NCI-H187 (cell line): ENCODE measurements at places on chromosomes 4 and X.

DNA sequence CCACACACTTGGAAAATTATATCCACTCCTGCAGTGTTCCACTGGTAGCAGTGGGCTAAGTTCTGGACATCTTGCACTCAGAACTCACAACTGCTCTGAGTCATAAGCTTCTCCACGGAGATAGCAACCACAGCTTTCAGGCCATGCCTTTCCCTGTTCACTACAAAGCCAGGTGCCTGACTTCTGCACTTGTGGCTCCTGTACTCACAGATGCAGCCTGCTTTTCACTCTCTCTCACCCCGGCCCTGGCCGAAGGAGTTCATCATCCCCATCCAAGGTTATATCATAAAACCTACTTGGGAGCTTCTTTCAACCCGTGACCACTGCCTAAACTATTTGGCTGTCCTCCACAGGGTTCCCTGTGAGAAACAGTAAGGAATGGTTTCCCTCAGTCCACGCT is 999.4 kb downstream of the GLUD2 start:
- no peak for DNase-seq

DNA sequence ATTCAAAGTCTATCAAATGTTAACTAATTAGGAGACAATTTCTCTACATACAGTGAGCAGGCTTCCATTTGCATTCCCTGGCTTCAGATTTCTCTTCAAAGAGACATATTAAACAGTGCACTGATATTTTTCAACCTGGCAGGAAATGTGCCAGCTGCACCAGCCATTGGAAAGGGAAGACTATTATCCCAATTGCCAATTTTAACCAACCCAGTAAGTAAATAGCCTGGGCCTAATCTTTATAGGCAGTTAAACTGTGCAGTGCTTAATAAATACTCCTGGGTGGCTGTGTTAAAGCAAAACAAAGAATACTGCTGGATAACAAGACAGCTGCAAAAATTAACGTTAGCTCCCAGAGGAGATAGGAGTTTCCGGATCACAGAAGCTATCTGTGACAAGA is 111.9 kb upstream of the GALNT7 start:
- DNase-seq, result no peak

- DNase-seq, result no peak
Observed at GRCh38 chr4:54971474-54971950, 153.9 kb downstream of the KDR start.

GRCh38 chr4:165783626-165784025 is 89.4 kb upstream of the TLL1 start:
- DNase-seq, result no peak

DNA sequence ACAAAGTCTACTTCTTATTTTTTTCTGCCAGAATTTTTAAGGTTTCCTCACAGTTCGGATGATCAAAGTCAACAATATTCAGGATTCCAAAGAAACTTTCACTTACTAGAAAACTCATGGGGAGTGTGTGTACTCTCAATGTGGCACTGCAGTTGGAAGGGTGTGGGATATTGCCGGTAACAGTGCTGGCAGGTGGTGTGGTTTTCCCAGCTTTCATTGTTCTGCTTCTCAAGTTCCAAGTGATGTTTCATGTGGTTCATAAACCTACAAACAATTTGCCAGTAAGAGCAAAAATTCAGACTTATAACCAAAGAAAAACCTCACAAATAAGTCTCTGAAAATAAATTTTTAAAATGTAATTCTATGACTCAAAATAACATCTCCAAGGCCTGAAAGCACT is 39.8 kb downstream of the ZNF280C start:
- DNase-seq, result no peak

GRCh38 chr4:137180349-137180748 is 351.9 kb downstream of the PCDH18 start:
- DNase-seq, result no peak

GRCh38 chrX:63186137-63186536 is 165.0 kb downstream of the SPIN4 start:
- DNase-seq, result no peak

- no peak for DNase-seq
Observed at GRCh38 chr4:42501624-42502401, 104.5 kb downstream of the SHISA3 start.

DNA sequence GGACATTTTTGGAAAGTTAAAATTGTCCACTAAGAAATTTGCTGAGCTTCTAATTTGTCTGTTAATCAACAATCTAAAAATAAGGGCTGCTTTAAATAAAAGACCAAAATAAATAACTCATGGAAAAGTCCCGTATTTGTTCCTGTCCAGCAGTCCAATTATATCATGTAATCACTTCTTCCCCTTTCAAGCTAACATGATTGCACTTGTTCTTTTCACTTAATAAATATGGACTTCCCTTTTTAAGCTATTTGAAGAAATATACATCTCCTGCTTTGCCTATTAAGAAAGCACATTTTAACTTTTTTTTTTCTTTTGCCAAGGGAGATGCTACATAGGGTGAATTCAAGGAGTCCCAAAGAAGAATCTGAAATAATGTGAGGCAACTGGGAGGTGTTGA is 55.6 kb upstream of the FRAS1 start:
- DNase-seq, result no peak

GRCh38 chrX:153913211-153913610 is 8.7 kb downstream of the AVPR2 start:
- DNase-seq, result no peak

GRCh38 chr4:172104539-172104938 is 291.3 kb downstream of the GALNTL6 start:
- DNase-seq, result no peak

- no peak for DNase-seq
Observed at GRCh38 chrX:331825-332495, 13.4 kb upstream of the GTPBP6 start.

- no peak for DNase-seq
Observed at GRCh38 chrX:5290635-5291034, 938.0 kb downstream of the NLGN4X start.

DNA sequence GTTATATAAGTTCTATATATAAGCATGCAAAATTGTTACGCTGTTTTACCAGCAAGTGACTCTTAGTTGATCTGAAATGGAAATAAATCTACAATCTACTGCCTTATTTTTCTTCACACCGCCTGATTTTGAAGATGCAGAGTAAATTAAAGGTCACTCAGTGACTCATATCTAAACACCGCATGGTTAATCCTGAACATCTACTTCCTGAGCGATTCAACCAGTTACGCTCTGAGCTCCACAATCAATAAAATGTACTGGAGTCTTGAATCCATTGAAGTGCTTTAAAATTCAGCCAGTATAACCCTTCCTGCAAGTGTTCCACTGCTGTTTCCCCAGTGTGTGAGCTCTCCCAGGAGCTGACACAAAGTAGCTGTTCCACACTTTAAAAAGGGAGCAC is 192.8 kb downstream of the SLC7A11 start:
- DNase-seq, result no peak

- DNase-seq, result no peak
Observed at GRCh38 chr4:119116021-119116420, 19.6 kb upstream of the MYOZ2 start.
